ENCODE measurements at places on chromosomes 7 and 10. TPM values are rescaled to one million over a fixed set of nuclear protein-coding genes. Genes with fewer than 3 reads are reported as not detected.

DNA sequence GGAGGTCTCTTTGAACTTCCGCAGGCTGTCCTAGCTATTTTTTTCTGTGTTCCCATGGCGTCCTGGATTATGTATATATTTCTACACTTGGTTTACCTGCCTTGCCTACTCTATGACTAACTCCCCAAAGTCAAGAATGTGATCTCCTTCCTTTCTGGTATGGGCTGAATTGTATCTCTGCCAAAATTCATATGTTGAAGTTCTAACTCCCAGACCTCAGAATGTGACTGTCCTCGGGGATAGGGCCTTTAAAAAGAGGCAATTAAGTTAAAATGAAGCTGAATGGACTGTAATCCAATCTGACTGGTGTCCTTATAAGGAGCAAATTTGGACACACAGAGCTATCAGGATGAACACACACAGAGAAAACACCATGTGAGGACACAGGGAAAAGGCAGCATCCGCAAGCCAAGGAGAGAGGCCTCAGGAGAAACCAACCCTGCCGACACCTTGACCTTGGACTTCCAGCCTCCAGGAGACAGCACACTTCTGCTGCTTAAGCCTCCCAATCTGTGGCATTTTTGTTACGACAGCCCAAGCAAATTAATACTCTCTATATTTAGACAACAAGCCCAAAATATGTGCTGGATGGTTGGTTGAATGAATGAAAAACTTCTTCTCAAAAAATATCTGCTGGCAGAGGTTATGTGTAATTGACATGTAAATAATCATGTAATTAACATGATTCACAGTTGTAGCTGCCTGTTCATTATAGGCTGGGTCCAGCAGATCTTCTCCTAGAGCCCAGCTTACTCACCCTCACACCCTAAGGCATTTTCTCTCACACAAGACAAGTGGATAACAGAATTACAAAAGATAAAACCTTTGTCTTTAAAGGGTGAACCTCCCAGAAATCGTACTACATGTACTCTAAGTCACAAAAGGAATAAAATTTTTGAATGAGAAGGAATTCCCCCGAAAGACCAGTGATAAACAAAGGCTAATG is 123.7 kb downstream of the CUBN start:
- H3K27me3 ChIP-seq, result no peaks in the 10 kb centered on the region
- H3K27ac ChIP-seq, result peak overlapping the region; percentile 65
- no peaks in the 10 kb centered on the region for H3K36me3 ChIP-seq
- H3K4me3 ChIP-seq, result no peak overlapping the region

Gene SKIDA1
- polyA plus RNA-seq, result not detected

GRCh38 chr10:102409604-102410428 is 8.8 kb downstream of the PSD start:
- H3K27ac ChIP-seq, result peak overlapping the region; percentile 99
- no peaks in the 10 kb centered on the region for H3K4me1 ChIP-seq
- DNase-seq, result no peak
- no peaks in the 10 kb centered on the region for H3K27me3 ChIP-seq
- H3K4me3 ChIP-seq, result peak overlapping the region; percentile 77

- DNase-seq, result no peak
- H3K27me3 ChIP-seq, result no peaks in the 10 kb centered on the region
- H3K4me1 ChIP-seq, result peaks cover 4% of the 10 kb centered on the region
- H3K27ac ChIP-seq, result no peak overlapping the region
- no peak overlapping the region for H3K4me3 ChIP-seq
Measured at GRCh38 chr7:81783818-81784217, 14.0 kb upstream of the HGF start.

Gene CDC14C
- not detected for polyA plus RNA-seq

Measured in sigmoid colon (tissue), 7 donors.